Aorta (tissue), 5 donors: ENCODE measurements at places on chromosomes 12 and 14. TPM values are rescaled to one million over a fixed set of nuclear protein-coding genes. Genes with fewer than 3 reads are reported as not detected.
A peak's percentile ranks its signal among the peaks of the same experiment; 100 is the strongest.

- H3K27ac ChIP-seq = no peak overlapping the region
- H3K4me1 ChIP-seq = no peaks in the 10 kb centered on the region
- no peak overlapping the region for H3K4me3 ChIP-seq
- no peaks in the 10 kb centered on the region for H3K27me3 ChIP-seq
These were observed 55.4 kb downstream of the DAO start for GRCh38 chr12:108935159-108935763.

GLIPR1L1 gene
- not detected for total RNA-seq

- no peak overlapping the region for H3K27ac ChIP-seq
- H3K27me3 ChIP-seq = no peaks in the 10 kb centered on the region
- H3K36me3 ChIP-seq = no peaks in the 10 kb centered on the region
- peaks cover 3% of the 10 kb centered on the region for H3K4me1 ChIP-seq
- no peak overlapping the region for H3K4me3 ChIP-seq
These were observed 142.9 kb upstream of the TMPO start for GRCh38 chr12:98372340-98373024.

- peak; percentile 83 for DNase-seq
- peaks cover 8% of the 10 kb centered on the region for H3K36me3 ChIP-seq
- H3K27ac ChIP-seq = no peak overlapping the region
These were observed 72.2 kb downstream of the CLIP1 start for GRCh38 chr12:122350141-122350848.

GRCh38 chr14:87331991-87332390, 661.0 kb downstream of the GALC start:
- no peak for DNase-seq
- no peaks in the 10 kb centered on the region for H3K36me3 ChIP-seq
- no peaks in the 10 kb centered on the region for H3K4me1 ChIP-seq
- H3K4me3 ChIP-seq = no peak overlapping the region
- no peak overlapping the region for H3K27ac ChIP-seq

DNA sequence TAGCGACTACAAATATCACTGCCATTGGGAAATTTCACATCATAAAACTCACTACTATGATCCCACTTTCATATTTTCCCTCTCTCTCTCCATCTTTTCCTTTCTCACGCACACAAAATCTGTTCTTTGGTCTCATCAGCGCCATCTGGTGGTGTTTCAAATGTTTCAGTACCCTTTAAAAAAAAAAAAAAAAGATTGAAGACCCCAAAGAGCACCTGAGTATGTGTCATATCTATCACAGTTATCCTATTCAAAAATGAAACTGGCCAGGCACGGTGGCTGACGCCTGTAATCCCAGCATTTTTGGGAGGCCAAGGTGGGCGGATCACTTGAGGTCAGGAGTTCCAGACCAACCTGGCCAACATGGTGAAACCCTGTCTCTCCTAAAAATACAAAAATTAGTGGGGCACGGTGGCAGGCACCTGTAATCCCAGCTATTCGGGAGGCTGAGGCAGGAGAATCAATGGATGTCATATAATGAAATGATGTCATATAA, 72.4 kb downstream of the TTC9 start:
- H3K27me3 ChIP-seq = no peaks in the 10 kb centered on the region
- H3K27ac ChIP-seq = no peak overlapping the region
- no peaks in the 10 kb centered on the region for H3K4me1 ChIP-seq
- H3K36me3 ChIP-seq = no peaks in the 10 kb centered on the region

IL26 gene
- total RNA-seq = not detected

CDH24 gene
- total RNA-seq = 3.4 TPM

GRCh38 chr12:52436000-52436827, 2.0 kb upstream of the KRT75 start:
- H3K36me3 ChIP-seq = no peaks in the 10 kb centered on the region
- H3K27ac ChIP-seq = no peak overlapping the region
- DNase-seq = no peak
- H3K4me1 ChIP-seq = no peaks in the 10 kb centered on the region
- peaks cover 2% of the 10 kb centered on the region for H3K27me3 ChIP-seq

GRCh38 chr14:32896979-32897697, 41.5 kb upstream of the NPAS3 start:
- H3K4me3 ChIP-seq = peak overlapping the region; percentile 93
- no peak overlapping the region for H3K27ac ChIP-seq
- no peaks in the 10 kb centered on the region for H3K27me3 ChIP-seq

GPD1 gene
- total RNA-seq = 3.1 TPM

KRT72 gene
- not detected for total RNA-seq

GRCh38 chr12:126811391-126811790, 1455.6 kb upstream of the TMEM132C start:
- DNase-seq = no peak
- no peaks in the 10 kb centered on the region for H3K36me3 ChIP-seq
- H3K4me1 ChIP-seq = no peaks in the 10 kb centered on the region
- no peak overlapping the region for H3K27ac ChIP-seq
- no peaks in the 10 kb centered on the region for H3K27me3 ChIP-seq

GRCh38 chr12:29066011-29066588, 83.0 kb upstream of the FAR2 start:
- no peak overlapping the region for H3K4me3 ChIP-seq
- DNase-seq = no peak
- H3K36me3 ChIP-seq = no peaks in the 10 kb centered on the region

DNA sequence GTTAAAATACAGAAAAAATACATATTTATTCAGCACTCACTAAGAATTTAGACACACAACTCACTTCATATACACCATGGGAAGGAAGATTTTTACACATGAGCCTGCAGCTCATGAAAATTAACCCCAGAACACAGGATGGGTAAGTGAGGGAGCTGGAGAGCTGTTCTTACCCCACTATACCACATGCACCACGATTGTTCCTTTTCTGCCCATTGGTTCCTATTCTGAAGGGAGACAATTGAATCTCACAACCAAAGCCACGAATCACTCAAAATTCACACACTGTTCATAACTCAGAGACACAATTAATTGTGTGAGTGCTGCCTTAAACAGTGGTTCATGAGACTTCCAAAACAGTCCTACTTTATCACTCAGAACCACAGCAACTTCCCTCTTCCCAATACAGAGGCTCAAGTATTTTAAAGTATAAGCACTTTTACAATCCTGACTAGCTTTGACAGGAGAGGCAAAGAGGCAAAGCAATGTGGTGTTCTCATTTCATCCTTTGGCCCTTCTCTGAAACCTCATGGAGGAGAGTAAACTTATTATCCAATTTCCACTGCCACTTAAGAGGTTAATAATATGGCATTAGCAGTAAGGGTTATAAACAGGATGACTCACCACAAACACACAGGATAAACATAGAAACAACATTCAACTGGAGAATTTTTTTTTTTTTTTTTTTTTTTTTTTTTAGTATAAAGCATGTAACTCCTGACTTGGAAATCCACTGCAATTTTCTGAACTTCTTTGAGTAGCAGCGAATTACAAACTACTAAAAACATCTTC, 59.5 kb downstream of the ITPR2 start:
- no peaks in the 10 kb centered on the region for H3K27me3 ChIP-seq
- DNase-seq = no peak
- H3K27ac ChIP-seq = no peak overlapping the region

- no peak for DNase-seq
- no peaks in the 10 kb centered on the region for H3K27me3 ChIP-seq
- no peak overlapping the region for H3K27ac ChIP-seq
- H3K4me3 ChIP-seq = no peak overlapping the region
- H3K36me3 ChIP-seq = no peaks in the 10 kb centered on the region
These were observed 418.5 kb downstream of the TMEM121 start for GRCh38 chr14:105944632-105945610.

DNA sequence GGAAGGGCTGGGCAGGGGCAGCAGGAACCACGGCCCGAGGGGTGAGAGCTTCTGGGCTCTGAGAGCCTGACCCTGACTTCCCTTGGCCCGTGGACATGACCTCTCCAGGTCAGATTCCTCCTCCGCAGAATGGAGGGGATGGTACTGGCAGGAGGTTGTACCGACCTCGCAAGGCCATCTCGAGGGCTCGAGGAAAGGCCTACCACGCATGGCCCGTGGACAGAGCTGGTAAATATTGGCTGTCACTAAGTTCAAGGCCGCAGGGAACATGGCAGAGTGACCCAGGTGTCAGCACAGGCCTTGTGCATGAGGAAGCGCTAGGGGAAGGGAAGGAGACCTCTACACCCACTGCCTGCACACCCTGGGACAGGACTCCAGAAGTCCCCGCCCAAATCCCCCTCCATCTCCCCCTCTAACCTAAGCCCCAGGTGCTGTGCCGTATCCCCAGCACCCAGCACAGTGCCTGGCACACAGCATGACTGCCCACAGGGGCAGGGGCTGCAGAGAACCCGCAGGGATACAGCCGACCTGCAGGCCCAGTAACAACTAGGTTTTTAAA, 54.9 kb upstream of the PPP2R5C start:
- no peaks in the 10 kb centered on the region for H3K36me3 ChIP-seq
- no peak for DNase-seq
- H3K27ac ChIP-seq = no peak overlapping the region
- H3K27me3 ChIP-seq = no peaks in the 10 kb centered on the region
